ENCODE measurements at places on chromosomes 5 and 9.
A peak's percentile ranks its signal among the peaks of the same experiment; 100 is the strongest.

GRCh38 chr9:114370968-114371320 is 16.8 kb downstream of the AKNA start:
- DNase-seq, result no peak

DNA sequence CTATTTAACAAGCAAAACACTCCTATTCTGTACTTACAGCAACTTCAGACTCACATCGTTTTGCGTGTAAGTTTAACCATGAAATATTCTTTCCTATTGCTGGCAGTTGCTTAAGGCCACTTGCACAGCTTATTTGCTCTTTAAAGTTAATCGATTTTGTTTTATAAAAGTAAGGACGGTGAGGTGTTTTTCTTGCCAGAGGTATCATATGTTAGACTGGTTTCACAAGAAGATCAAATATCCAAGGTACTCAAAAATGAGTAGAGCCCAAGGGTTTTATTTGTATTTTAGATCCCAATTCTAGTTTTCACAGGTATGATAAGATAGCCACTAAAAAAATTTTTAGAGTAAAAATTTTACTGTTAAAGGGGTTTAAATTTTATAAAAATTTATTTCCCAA is 16.2 kb downstream of the CLINT1 start:
- DNase-seq, result no peak

DNA sequence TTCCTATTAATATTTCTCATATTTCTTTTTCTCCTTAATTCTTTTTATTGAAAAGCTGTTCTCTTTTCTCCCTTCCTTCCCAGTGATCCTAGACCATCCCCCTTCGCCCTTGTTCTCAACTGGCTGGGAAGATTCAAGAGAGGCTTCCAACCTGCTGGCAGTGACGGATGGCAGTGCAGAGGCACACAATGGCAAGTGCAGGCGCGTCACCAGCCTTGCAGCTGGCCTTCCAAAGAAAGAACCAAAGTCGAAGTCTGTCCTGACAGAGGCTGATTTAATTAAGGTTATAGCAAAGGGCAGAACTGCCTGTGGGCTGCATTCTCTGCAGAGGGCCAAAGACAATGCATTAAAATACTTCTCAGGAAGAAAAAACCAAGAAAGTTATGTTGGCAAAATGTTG is 7.4 kb downstream of the CEMIP2 start:
- DNase-seq, result no peak

DNA sequence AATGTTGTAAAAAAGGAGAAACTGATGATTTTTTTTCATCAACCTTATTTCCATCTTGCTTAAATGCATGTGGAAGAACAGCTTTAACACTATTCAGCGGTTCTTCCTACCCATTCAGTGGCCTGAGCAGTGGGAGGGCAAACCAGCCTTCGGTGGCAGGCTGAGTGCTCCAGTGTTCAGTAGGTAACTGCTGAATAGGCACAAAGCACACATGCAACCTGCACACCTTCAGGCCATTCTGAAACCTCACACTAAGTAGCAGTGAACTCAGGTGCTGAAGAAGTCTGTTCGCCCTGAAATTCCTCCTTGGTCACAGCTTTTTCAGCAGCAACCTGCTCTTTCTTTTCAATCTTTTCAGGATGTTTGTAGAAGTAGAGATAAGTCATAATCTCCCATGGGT is 26.1 kb downstream of the FBXO4 start:
- DNase-seq, result no peak

DNA sequence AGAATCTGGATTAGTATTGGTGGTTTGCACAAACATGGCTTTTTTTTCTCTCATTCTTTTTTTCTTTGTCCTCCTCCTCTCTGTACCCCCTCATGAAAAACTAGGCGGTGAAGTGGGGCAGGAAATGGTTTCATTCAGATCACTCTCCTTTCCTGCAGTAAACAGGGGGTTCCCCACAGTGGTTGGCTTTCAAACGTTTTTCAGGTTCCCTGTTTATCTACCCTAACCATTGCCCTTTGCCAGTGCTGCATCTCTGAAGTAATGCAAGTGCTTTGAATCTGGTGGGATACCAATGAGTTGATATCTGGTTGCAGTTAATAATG is 29.8 kb downstream of the NR4A3 start:
- DNase-seq, result no peak

- no peak for DNase-seq
Measured at GRCh38 chr5:155587458-155587857, 573.9 kb downstream of the KIF4B start.

DNA sequence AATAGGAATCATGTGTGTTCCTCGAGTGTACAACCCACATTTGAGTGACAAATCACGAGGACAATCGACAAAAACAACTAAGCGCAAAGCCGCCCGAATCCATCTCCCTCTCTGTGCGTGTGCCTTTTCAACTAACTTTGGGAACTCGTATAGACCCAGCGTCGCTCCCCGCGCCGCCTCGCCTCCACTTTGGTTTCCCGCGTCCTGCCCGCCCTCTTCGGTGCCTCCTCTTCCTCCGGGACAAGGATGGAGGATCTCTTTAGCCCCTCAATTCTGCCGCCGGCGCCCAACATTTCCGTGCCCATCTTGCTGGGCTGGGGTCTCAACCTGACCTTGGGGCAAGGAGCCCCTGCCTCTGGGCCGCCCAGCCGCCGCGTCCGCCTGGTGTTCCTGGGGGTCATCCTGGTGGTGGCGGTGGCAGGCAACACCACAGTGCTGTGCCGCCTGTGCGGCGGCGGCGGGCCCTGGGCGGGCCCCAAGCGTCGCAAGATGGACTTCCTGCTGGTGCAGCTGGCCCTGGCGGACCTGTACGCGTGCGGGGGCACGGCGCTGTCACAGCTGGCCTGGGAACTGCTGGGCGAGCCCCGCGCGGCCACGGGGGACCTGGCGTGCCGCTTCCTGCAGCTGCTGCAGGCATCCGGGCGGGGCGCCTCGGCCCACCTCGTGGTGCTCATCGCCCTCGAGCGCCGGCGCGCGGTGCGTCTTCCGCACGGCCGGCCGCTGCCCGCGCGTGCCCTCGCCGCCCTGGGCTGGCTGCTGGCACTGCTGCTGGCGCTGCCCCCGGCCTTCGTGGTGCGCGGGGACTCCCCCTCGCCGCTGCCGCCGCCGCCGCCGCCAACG is at the start of gene GPR150:
TSS of gene GPR150 (plus strand) at position 58 of the 840 bp plus-strand sequence. CDS start at position 247, 189 bp downstream.
- peak; percentile 36 for DNase-seq

DNA sequence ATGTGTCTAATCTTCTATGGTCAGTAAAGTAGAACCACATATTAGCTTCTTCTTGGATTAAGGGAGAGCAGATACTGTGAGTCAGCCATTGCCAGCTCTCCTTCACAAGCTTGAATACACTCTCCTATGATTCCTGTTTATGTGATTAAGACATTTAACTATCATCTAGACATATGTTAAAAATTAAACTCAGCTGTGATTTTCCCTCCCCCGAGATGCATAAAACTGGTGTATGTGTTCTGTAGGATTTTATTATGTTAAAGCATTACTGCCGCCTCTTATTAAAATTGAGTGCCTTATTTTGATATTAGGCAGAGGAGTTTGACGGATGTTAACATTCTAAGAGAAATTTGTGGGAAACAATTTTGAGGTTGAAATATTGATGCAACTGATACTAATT is 114.6 kb downstream of the ACTBL2 start:
- no peak for DNase-seq

DNA sequence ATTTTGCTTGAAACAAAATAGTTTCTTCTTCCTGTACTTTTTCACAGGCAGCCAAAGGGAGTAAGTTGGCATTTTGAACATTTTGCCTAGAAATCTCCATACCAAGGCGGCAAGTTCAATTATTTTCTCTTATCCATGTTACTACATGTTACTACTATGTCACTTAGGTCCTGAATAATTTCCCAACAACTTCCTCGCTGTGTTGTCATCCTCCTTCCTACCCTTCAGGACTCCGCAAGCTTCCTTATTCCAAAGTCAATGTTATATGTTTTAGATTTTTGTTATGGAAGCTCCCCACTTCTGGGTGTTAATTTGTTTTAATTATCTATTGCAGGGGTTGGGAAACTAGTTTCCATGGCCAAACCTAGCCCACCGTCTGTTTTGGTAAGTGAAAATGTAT is 9.9 kb upstream of the B4GALT1 start:
- no peak for DNase-seq

GRCh38 chr5:132751971-132752580 is 4.8 kb downstream of the CCNI2 start:
- no peak for DNase-seq

All from bone marrow (tissue), 2 donors.